ENCODE measurements at places on chromosomes 16 and 17. TPM values are rescaled to one million over a fixed set of nuclear protein-coding genes. Genes with fewer than 3 reads are reported as not detected.
A peak's percentile ranks its signal among the peaks of the same experiment; 100 is the strongest.

DNA sequence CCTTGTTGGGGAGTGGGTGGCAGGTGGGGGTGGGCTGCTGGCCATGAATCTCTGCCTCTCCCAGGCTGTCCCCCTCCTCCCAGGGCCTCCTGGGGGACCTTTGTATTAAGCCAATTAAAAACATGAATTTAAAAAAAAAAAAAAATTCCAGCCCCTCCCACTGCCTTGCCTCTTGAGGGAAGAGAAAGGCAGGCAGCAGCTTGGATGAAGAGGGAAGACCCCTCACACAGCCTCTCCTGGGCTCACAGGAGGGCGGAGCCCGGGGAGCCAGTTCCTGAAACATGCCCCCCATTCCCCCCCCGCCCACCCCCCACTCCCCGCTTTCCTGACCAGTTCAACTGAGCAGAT, 1.8 kb upstream of the TCAP start:
- DNase-seq, result no peak

The RASD1 gene
- not detected for total RNA-seq

The FBXW10 gene
- not detected for total RNA-seq

- DNase-seq, result no peak
Measured at GRCh38 chr16:2749476-2749875, 3.0 kb upstream of the SRRM2 start.

The CHD9NB gene
- total RNA-seq, result 0.69 TPM

The KRTAP4-4 gene
- total RNA-seq, result not detected

DNA sequence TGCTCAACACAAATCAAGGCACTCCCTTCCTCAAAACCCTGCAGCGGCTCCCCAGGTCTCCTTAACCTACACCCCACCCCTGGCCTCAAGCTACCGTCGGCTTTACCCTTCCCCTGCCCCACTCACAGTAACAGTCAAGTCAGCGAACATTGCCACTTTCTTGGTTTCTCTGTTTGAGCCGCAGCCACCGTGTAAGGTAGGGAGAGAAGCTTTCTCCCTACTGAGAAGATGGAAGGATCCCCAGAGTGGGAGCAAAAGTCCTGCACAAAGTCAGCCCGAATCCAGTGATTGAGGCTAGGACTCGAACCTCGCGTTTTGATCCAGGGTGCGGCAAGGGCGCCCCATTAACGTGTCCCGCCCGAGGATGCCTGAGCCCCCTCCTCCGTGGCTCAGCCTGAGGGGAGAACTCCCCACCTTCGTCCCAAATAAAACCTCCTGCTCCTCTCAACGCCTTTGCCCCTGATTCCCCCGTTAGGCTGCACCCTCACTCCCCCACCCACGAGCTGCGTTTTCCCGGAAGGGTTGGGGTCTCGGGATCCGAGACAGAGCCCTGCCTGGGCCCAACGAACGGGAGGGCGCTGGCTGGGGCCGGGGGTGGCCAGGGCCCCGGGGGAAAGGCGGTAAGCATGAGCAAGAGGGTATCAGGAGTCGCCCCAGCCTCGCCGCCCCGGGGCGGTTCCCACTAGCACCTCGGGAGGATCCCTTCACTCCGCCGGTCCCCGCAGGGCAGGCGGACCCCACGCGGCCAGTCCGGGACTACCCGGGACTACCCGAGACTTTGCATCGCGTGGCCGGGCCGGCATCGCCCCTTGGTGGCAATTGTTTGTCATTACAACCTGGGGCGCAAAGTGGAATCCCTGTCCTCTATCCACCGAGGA, 9.9 kb upstream of the NAGS start:
- DNase-seq, result no peak

The IKZF3 gene
- 96.4 TPM for total RNA-seq

DNA sequence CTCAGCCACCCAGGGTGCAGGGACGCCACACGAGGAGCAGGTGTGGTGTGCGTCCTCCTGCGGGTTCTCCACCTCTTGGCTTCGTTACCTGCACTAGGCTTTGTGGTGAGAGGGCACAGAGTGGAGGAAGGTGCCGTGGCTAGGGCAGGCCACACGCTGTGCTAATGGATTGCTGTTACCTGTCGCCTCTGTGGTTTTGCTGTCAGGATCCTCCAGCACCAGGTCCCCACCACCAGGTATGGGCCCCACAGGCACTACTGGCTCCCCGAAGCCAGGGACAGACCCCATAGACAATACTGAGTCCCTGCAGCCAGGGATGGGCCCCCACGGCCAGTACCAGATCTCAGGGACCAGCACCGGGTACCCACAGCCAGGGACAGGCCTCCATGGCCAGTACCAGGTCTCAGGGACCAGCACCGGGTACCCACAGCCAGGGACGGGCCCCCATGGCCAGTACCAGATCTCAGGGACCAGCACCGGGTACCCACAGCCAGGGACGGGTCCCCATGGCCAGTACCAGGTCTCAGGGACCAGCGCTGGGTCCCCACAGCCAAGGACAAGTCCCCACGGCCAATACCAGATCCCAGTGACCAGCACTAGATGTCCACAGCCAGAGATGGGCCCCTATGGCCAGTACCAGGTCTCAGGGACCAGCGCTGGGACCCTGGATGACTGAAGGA, 315.6 kb downstream of the SEC14L1 start:
- no peak for DNase-seq

- no peak for DNase-seq
Measured at GRCh38 chr16:68049449-68049848, 26.4 kb downstream of the DUS2 start.

GRCh38 chr17:58982626-58983025, 124.1 kb downstream of the TRIM37 start:
- no peak for DNase-seq

GRCh38 chr17:49889500-49889899, 41.6 kb upstream of the TAC4 start:
- no peak for DNase-seq

- DNase-seq, result no peak
Measured at GRCh38 chr17:50354198-50354597, 8.3 kb downstream of the XYLT2 start.

The THRA gene
- total RNA-seq, result 2.0 TPM

GRCh38 chr17:27551701-27552248, 79.2 kb upstream of the LGALS9 start:
- DNase-seq, result no peak

The EVI2B gene
- total RNA-seq, result 51.0 TPM

DNA sequence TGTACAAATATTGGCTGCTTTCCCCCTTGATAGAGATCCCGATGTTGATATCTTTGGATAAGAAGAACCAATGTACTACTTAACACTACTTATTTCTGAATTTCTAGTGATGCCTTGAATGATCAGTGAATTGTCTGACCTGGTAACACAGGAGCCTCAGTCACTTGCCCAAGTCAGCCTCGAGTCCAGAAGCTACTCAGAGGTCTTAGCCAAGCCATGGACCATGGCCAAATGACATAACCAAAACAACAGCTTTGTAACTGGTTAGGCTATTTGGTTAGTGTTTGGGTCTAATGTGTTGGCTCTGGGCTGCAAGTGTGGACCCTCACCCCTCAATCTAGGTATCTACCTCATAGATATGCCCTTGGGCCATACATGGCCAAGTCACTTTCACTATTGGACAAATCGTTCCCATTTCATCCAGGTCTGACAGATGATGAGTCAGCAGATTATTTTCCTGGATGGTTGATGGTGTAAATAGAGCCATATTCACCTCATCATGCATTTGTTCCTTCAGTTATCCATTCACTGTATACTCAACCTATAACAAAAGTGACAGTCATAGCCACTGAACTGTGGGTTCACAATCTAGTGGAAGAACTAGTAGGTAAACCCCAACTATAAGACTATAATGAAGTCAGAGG, 3.5 kb downstream of the RBFOX1 start:
- DNase-seq, result no peak

DNA sequence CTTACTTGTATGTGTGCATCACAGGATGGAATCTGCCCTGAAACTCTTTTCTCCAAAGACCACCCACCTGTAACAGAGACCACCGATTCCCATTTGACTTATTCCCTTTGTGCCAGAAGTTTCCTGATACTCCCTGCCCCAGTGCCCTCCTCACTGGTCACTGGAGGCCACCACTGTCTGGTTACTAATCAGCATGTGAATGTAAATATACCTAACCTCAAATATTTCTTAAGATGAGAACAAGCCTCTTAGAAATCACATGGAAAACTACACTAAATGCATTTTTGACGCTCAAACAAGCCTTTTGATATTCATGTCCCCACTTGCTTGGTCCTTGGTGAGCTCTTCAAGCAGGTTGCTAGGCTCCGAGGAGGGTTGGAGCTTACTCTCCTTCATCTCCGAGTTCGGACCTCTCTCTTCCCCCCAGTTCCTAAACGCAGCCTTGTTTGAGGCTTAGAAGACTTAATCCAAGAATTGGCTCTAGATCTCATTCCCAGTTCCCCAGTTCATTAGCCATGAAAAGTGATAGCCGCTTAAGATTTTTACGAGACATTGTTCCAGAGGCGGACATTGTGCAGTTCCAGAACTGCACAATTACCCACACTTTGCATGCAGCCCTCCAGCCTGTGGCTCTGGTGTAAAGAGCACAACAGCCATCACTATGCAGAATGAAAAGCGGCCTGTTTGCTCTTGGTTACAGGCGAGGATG, 579.2 kb upstream of the PSMD7 start:
- DNase-seq, result no peak

GRCh38 chr16:5615868-5616642, 518.5 kb upstream of the EEF2KMT start:
- DNase-seq, result no peak

DNA sequence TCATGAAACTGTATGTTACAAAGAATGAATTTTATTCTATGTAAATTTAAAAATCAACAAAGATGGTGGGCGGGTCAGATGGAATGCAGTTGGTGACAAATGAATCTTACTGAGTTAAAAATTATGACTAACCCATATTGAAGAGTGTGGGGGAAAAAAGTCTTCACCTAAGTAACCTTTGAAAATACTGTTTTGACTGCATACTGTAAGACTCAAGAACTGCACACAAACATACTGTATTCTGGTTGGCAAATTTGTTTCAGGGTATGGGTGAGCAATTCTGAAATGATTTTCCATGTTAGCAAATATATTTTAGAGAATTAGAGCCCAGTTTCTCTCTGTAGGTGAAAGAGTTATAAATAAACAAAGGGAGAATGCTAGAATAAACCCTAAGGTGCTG, 153.7 kb upstream of the KCNJ18 start:
- no peak for DNase-seq

GRCh38 chr17:21300601-21301571, 16.4 kb downstream of the MAP2K3 start:
- no peak for DNase-seq

The EIF4A3 gene
- total RNA-seq, result 113 TPM

DNA sequence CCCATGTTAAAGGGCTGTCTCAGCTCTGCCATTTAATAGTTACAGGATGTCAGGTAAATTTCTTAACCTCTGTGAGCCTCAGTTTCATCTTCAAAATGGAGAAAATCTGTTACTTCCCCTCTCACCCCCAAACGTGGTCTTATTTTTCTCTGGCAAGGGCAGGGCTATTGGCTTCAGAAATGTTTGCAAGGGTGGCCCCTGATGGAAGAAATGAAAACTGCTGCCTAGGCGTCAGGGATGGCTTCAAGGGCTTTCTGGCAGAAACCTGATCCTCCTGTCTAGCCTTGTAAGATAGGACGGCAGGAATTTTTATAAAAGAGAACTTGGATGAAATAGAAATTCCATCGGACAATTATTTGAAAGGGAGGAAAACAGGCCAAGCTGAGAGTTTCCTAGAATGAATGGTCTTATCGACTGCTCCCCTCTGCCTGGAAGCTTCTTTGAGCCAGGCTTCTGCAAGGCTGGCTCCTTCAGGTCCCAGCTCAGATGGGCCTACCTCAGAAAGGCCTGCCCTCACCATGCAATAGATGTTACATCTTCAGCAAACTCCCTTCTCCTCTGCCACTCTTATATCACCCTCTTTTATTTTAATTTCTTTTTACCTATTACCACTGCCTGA, 43.0 kb upstream of the TANGO6 start:
- peak; percentile 66 for DNase-seq

DNA sequence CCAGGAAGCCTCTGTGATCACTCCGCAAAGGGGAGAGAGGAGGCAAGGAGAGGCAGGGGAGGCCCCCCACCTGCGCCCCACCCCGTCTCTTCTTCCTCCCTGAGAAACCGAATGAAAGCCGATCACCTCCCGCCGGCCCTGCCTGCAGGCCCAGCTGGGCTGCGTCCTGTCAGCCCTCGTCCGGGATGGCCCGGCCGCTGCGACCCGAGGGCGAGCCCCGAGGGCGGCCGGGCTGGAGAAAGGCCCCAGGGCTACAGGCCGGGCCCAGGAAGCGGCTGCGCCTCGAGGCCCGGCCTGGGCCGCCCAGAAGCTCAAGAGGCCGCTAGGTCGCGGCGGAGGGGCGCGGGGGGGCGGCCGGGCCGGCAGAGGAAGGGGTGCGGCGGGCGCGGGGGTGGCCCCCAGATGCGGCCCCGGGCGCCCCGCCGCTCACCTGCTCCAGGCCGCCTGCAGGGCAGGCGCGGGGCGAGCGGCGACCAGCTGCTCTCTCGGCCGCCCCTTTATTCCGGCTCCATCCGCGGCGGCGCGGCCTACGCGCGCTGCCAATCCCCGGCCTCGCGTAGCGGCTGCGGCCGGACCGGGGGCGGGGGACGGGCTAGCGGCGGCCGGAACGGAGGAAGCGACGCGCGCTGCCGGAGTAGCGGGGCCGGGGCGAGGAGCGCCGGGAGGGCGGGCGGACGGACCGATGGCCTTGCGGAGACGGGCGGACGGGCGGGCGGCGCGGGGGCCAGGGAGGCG, at the start of gene ZNF319:
Gene ZNF319 (minus strand): TSS at position 702 of the 735 bp plus-strand sequence. CDS start 2,407 bp downstream, outside the sequence.
- DNase-seq, result no peak

The EFNB3 gene
- not detected for total RNA-seq

The NTN3 gene
- total RNA-seq, result not detected

The PDXDC1 gene
- 67.7 TPM for total RNA-seq

DNA sequence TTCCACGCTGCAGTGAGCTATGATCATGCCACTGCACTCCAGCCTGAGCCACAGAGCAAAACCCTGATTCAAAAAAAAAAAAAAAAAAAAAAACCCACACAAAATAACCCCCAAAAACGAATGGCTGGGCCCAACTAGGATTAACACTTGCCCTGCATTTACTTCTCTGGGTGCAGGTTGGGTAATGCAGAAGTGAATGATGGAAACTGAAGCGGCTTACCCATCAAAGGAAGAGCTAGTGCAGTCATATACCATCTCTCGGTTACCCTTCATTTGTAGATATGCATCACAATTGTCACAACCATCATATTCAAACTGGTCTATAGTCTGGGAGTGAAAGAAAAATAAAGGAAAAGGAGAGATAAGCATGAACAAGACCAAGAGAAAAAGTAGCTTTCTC, 819 bp downstream of the SUPT4H1 start:
- no peak for DNase-seq

The FNDC8 gene
- total RNA-seq, result not detected

GRCh38 chr17:66727634-66728570, 107.0 kb upstream of the CACNG5 start:
- DNase-seq, result no peak

Measured in GM12878 (cell line).